Stimulated activated CD8-positive, alpha-beta memory T cell treated with anti-CD3 and anti-CD28 coated beads, Interleukin-12 subunit alpha, Interleukin-12 subunit beta, amount 100 ng/mL, for 1 hour (primary cell): ENCODE measurements at places on chromosomes 16 and 17.

DNA sequence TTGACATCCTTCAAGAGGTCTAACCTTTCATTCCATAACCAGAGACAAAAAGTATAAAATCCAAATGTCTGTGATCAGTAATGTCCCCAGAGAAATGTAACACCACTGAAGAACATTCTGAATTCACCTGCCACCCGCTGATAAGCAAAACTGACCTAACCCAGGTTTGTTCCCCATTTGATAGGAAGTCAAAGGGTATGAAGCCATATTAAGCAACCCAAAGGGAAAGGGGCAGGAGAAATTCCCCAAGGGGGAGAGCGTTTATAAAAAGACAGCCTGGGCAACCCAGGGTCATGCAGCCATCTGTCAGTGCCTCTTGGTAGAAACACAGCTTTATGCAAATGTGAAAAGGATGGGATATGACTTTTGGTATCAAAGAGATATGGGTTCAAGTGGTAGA is 30.7 kb upstream of the PIK3R6 start:
- DNase-seq, result no peak

DNA sequence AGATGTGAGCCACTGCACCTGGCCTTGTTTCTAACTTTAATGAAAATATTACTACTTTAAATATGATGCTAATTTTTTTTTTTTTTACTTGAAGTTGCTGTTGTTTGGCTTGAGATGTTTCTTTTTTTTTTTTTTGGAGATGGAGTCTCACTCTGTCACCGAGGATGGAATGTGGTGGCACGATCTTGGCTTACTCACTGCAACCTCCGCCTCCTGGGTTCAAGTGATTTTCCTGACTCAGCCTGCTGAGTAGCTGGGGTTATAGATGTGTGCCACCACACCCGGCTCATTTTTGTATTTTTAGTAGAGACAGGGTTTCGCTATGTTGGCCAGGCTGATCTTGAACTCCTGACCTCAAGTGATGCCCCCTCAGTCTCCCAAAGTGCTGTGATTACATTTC is 23.6 kb downstream of the IGSF6 start:
- DNase-seq, result no peak

GRCh38 chr16:27204312-27204915 is 1.1 kb downstream of the KDM8 start:
- no peak for DNase-seq

GRCh38 chr17:8243827-8244226 is 4.0 kb downstream of the CTC1 start:
- DNase-seq, result no peak

- DNase-seq, result no peak
These were observed 1.2 kb downstream of the KCNJ16 start for GRCh38 chr17:70076189-70076588.

- no peak for DNase-seq
These were observed 8.0 kb downstream of the PROCA1 start for GRCh38 chr17:28703552-28704218.
